ENCODE measurements at places on chromosomes 7 and 10. TPM values are rescaled to one million over a fixed set of nuclear protein-coding genes. Genes with fewer than 3 reads are reported as not detected.
A peak's percentile ranks its signal among the peaks of the same experiment; 100 is the strongest.

The NPSR1 gene
- not detected for total RNA-seq

The ASZ1 gene
- not detected for total RNA-seq

The UTF1 gene
- total RNA-seq = not detected

The OR2A7 gene
- 10.8 TPM for total RNA-seq

The HECW1 gene
- 1.3 TPM for total RNA-seq

The MRC1 gene
- 13.1 TPM for total RNA-seq

The TMEM273 gene
- 26.6 TPM for total RNA-seq

The CYP3A7 gene
- 0.75 TPM for total RNA-seq

DNA sequence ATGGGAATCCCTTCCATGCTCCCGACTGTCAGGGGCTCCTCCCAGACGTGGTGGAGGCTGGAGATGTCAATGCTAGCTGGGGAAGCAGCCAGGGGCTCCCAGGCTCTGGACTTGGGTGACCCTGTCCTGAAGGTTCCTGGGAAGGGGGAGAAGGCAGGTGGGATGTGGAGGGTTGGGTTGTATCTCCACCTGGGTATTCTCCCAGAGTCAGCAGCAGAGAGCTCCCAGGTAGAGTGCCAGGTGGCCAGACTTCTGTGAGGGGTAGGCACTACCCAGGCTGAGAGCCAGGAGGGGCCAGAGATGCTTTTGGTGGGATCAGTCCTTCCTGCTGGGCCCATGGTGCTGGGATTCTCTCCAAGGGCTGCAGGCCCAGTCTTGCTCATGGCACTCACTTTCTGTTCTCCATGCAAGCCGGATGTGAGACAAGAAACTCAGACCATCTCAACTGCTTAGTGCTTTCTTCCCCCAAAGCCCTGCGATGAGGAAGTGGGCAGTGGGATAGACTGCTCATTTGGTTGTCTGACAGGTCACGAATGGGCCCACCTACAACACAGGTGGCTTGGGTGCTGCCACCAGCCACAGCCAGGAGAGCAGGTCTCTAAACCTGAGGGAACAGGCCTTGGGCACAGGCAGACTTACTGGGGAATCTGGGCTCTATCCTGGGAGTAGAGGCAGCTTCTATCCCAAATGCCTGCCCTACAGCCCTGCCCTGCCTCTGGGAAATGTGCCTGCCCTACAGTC, 52.5 kb upstream of the CAMK2B start:
- peak; percentile 57 for DNase-seq

DNA sequence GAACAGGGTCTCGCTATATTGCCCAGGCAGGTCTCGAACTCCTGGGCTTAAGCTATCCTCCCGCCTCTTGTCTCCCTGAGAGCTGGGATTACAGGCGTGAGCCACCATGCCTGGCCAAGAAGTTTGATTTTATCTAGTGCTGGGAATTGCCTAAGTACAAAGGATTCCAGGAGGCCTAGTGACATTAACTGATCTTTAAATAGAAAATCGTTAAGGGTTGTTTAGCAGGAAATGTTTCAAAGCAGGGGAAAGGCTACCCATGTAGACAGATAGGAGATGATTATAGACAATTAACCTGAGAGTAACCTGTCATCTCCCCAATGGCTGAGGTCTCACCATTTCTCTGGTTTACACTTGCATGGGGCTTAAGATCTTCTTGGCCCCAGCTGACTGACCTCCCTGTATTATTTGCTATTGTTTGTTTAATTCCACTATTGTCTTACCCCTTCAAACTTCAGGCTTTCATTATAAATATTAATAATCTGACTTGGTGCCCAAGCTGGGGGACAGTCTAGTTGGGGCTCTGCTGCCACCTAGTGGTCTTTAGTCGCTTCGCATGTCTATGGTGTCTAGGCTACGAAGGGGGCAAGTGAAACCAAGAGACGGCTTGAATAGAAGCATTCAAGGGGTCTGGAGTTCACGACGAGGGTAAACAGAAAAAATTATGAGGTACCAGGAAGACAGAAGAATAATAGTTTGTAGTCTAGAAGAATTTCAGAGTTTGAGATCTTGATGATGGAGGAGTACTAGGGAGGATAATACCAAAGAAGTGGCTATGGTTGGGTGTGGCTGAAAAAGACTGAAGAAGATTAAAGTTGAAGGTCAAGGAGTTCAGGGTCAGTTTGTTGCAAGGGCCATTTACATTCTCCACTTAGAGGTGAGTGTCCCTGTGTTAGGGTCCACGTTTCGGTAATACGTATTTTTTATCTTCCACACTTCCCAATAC, 40.4 kb upstream of the BPGM start:
- peak; percentile 82 for DNase-seq

- no peak for DNase-seq
These were observed 4.9 kb downstream of the TMEM130 start for GRCh38 chr7:98864731-98865453.

GRCh38 chr10:90775351-90776028, 82.3 kb downstream of the HTR7 start:
- no peak for DNase-seq

DNA sequence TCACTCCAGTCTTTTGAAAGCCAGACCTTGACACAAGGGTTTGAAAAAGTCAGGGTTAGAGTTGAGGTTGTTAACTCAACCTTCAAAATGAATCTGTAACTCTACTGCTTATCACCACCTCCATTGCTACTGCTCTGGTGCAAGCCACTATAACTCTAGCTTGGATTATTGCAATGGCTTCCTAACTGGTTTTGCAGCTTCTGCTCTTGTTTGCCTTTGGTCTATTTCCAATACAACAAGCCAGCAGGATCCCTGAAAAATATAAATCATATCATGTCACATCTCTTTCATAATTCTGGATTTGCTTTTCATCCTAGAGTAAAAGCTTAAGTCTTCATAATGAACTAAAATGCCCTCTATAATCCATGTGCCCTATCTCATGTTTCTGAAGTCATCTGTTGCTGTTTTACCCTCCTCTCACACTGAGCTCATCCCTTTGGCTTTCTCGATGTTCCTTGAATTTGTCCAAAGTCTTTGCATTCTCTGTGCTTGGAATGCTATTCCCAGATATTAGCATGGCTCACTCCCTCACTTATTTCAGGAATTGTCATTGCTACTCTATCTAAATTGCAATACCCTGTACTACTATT, 10.9 kb downstream of the TAS2R60 start:
- no peak for DNase-seq

- no peak for DNase-seq
These were observed 171.5 kb upstream of the GRB10 start for GRCh38 chr7:50954245-50954644.

DNA sequence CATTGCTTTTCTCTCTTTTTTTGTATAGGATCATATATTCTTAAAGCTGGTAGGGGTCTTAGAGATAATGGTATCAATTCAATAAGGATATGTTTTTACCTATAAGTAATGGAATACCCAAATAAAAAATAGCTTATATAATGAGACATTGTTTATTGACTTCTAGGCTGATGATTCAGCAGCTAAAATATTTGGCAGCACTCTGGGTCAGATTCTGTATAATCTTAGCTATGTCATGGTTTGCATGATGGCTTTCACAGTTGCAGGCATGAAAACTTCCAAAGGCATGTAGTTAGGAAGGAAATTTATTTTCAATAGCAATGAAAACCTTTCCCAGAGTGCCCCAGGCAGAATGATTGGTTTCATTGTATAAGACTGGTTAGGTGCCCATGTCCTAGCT, 32.1 kb upstream of the A1CF start:
- no peak for DNase-seq

GRCh38 chr10:103053659-103054581, 135.8 kb downstream of the CNNM2 start:
- peak; percentile 70 for DNase-seq

- DNase-seq = no peak
These were observed 371.9 kb downstream of the BMPER start for GRCh38 chr7:34277016-34277802.

- no peak for DNase-seq
These were observed 47.3 kb upstream of the VIPR2 start for GRCh38 chr7:159192013-159192412.

DNA sequence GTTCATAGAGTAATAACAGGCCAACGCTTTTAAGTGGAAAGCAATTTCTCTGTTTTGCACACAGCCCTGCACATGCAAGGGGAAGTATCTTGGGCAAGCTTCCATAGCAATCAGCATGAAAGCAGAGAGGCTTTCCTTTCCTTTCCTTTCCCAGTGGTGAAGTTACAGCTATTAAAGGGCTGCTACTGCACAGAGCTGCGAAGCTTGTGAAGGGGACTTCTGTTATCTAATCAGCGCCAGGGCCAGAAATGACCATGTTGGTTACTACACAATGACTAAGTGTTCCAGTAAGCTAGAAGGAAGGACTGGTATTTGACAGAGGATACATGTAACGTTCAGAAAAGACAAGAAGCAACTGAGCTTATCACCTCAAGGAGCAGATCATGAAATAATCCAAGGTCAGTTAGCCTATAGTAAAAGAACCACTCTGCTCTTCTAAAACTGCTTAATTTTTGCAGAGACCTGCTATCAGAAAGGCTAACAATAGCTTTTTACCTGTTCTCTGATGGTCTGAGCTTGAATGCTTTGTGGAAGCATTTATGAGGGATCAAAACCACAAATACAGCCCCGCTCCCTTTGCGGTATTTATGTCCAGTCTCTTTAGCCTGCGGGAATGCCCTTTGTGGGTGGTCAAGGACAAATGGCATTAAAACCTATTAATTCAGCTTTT, 45.9 kb downstream of the SGMS1 start:
- DNase-seq = no peak

- no peak for DNase-seq
These were observed 277.9 kb downstream of the HPSE2 start for GRCh38 chr10:98957801-98958200.

DNA sequence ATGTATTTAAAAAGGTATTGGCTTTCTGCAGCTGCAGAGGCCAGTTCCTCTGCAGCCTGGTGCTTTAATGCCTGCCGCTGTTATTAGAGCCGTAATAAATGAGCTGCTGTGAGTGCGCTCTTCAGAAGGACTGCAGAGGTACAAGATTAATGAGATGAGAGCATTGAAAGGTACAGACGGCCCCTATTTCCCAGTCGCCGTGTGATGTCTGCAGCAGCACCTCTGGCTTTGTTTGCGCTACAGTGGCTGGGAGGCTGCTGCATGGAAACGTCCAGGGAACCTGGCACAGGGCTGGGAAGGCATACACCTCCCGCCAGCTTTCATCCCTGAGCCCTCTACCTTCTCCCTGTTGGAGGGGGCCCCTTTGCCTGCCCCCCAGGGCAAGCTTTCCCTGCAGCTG, 383.8 kb upstream of the ZMIZ1 start:
- DNase-seq = no peak

GRCh38 chr10:1251769-1252168, 195.6 kb downstream of the WDR37 start:
- no peak for DNase-seq

- DNase-seq = no peak
These were observed 2.4 kb downstream of the CH25H start for GRCh38 chr10:89204621-89205185.

DNA sequence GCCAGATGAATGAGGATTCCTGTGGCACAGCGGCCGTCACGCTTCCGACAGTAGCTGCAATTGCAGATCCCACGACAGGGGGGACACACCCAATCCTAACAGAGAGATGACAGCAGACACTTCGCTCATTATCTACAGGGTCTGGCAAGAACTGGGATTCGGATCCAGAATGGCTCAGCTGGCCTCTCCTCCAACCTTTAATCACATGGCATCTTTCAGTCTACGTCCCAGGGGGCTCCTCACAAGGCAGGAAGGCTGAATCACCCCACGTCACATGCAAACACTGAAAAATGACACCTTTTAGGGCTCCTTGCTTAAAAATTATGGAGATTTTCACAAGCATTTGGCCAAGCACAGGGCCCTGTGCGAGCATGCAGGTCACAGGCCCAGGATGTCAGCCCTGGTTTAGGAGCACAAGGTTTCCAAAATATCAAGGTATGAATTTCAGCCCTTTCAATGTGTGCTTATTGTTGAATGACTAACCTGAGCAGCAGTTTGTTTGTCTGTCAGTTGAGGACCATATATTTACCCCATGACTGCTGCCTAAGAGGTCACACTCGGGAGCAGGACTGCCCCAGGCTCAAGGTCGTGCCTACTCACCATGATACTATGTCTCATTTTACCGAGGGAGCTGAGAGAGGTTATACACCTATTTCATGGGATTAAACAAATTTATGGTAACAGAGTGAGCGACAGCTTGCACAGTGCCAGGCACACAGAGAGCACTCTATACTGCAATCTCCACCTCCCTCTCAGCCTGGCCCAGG, 42.5 kb downstream of the CDCA7L start:
- DNase-seq = no peak

DNA sequence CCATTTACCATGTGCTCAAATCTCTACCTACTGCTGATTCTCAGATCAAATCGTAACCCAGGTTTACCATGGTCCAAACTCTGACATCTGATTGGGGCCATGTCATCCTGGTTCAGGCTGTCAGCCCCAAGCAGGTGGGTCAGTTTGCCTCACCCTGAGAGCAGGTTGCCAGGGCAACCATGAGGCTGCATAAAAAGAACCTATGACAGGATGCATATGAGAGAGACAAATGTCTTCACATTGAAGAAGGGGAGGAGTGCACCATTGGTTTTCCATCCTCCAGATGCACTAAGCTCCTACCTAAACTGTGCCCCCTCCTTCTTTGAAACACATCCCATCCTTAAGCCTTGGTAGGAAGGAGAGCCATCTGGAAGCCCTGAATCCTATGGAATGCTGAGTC, 10.2 kb downstream of the PRSS1 start:
- DNase-seq = no peak

DNA sequence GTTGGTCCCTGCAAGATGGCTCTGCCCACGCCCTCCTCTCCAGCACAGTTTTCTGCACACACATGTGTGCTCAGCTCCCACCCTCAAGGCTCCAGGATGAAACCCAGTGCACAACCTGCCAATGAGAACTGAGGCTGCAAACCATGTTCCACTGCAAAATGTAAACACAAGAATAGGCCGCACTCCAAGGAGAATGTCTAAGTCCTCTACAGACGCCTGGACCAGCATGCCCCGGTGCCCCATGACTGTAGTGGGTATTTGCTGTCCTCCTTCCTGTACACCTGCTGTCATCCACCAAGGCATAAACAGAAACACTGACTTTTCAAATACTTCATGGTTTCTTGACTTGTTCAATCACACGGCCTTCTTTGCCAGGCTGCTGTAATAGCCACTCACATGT, 72.6 kb downstream of the COBL start:
- no peak for DNase-seq

- DNase-seq = no peak
These were observed 186.5 kb downstream of the ADK start for GRCh38 chr10:74337330-74338016.

- no peak for DNase-seq
These were observed 505.1 kb downstream of the DNAJB6 start for GRCh38 chr7:157841773-157842370.

DNA sequence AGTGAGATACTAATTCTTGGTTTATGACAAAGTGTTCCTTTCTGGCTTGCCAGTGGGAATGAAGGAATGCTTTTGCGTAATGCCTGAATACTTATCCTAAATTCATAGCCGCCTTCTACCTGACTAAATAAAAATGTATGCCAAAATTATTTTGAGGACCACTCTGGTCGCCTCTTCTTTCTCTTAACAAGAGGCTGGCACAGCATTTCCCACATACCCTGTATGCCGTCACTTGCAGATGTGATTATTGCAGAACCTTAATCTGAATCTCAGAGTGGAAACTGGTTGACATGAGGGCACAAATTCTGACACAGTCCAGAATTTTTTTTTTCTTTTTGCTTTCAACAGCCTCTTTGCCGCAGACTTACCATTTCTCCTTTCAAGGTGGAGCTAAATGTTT, 124.6 kb upstream of the GLCCI1 start:
- no peak for DNase-seq

- DNase-seq = no peak
These were observed 95.2 kb downstream of the GLCCI1 start for GRCh38 chr7:8063706-8064297.

All from ureter (tissue), 1 donor.